Breast epithelium (tissue), 4 donors: ENCODE measurements at places on chromosomes 13 and 19. TPM values are rescaled to one million over a fixed set of nuclear protein-coding genes. Genes with fewer than 3 reads are reported as not detected.

DNA sequence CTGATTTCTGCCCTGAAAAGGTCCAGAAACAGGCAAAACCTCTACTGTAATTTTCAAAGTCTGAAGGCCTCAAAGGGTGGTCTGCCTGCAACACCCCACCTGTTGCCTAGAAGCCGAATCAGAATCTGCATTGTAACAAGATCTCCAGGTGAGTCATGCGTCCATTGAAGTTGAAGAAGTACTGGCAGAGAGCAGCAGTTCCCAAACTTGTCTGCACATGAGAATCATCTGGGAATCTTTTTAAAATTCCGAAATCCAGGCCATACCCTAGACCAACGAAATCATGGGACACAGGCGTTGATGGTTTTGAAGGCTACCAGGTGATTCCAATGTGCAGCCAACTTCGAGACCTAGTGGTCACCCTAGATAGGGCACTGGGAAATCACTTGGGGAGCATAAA, 16.0 kb upstream of the CLN5 start:
- no peak for DNase-seq

DNA sequence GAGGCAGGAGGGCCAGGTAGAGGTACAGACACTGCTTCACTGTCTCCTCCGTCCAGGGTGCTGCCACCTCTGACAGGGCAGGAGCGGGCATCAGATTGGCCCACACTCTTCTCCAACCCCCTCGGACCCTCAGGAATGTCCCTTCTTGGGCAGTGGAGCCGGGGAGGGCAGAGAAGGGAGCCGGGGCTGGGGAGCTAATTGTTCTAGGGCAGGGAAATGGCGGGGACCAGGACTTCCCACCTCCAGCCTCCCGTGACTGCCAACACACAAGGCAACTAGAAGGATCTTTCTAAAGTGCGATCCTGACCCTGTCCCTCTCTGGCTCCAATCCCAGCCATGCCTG, 10.1 kb upstream of the RSPH6A start:
- no peak for DNase-seq

DNA sequence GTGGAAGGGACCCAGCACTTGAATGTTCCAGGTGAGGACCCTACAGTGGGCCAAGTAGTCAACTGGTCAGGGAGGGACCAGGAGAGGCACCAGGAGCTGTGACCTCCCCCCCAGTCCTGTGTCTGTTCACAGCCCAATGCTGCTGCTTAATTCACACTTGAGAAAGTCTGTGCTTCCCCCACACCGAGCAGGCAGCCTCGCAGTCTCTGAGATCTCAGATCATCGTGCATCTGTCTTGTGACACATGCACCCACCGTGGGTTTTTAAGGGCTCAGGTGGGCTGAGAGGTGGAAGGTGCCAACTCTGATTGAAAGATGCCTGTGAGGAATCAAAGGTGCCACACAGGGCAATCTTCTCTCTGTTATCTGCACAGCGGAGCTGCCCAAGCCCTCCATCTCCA, 6.2 kb downstream of the CEACAM5 start:
- no peak for DNase-seq

DNA sequence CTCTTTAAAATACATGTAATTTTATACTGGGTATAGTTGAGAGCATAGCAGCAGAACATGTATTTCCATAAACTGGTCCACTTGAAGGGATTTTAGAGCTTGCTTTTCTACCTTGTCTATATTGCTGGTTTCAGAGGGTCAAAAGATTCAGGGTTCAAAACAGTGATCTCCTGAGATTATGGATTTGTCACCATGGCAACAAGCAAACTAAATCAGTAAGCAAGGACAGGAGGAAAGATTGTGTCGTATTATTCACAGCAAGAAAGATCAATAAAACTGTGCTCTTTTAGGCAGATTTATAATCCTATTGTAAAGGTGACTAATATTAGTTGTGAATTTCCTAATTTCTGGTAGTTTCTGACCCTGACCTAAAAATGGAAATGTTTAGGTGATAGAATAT, 496.4 kb downstream of the LMO7 start:
- no peak for DNase-seq

DNA sequence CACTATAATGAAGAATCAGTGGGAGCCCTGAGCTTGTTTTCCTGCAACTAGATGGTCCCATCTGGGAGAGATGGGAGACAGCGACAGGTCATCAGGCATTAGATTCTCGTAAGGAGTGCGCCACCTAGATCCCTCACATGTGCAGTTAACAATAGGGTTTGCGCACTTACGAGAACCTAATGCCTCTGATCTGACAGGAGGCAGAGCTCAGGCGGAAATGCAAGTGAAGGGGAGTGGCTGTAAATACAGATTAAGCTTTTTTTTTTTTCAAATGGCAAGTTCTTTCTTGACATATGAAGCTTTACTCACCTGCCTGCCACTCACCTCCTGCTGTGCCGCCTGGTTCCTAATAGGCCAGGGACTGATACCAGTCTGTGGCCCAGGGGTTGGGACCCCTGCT, 14.4 kb downstream of the CDC16 start:
- DNase-seq, result no peak

ZGLP1 gene
- total RNA-seq, result 3.3 TPM

METTL21C gene
- not detected for total RNA-seq
